Putamen (tissue), 1 donor: ENCODE measurements at places on chromosomes 16 and 17.

GRCh38 chr16:13049688-13050087, 148.3 kb downstream of the SHISA9 start:
- DNase-seq = no peak

DNA sequence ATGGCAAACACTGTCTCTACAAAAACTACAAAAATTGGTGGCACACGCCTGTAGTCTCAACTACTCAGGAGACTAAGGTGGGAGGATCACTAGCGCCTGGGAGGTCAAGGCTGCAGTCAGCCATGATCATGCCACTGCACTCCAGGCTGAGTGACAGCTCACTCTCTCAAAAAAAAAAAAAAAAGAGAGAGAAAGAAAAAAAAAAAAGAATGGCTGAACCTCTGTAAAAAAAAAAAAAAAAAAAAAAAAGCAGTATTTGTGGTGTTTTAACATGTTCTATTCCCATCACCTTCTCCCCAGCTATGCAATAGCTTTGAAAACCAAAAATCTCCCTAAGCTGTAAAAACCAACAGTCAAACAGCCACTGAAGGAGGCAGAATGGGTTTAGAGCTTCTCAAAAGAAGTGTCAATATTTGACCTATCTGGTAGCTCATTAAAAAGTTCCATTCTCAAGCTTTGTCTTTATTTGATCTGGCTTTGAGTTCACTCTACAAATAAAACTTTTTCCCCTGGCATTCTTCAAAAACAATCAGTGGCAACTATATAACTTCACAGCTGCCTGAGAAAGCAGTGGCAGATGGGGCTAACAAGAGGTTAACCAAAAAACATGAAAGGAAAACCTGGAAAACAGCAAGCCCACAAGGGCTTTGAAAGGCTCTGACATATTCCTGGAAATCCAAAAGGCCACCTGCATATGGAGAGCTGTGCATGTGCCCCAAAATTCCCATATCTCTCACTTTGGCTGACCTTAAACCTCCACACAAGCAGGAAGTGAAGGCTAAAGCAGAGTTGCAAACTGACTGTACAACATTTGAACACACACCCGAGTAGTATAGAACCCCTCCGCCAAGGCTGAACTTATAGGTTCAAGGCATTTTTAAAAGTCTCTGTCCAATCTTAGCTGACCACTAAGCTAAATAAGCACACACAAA, 36.0 kb downstream of the USP32 start:
- no peak for DNase-seq

DNA sequence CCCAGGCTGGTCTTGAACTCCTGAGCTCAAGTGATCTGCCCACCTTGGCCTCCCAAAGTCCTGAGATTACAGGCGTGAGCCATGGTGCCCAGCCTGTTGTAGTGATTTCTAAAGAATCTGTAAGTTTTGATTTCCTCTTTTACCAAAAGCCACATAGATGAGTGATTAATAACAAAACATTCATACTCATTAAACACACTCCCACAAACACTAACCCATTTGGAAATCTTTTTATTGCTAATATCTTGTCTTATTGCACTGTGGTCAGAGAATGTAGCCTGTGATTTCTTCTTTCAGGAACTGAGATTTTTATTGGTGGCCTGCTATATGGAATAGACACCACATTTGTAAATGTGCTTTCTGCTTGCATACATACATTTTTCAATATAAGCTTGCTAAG, 31.6 kb downstream of the MYH10 start:
- no peak for DNase-seq

- DNase-seq = peak; percentile 78
Observed at GRCh38 chr16:57372372-57373116, at the start of gene CX3CL1. CX3CL1 (plus strand) TSS chr16:57372490; CDS start chr16:57372569, 79 bp downstream.

DNA sequence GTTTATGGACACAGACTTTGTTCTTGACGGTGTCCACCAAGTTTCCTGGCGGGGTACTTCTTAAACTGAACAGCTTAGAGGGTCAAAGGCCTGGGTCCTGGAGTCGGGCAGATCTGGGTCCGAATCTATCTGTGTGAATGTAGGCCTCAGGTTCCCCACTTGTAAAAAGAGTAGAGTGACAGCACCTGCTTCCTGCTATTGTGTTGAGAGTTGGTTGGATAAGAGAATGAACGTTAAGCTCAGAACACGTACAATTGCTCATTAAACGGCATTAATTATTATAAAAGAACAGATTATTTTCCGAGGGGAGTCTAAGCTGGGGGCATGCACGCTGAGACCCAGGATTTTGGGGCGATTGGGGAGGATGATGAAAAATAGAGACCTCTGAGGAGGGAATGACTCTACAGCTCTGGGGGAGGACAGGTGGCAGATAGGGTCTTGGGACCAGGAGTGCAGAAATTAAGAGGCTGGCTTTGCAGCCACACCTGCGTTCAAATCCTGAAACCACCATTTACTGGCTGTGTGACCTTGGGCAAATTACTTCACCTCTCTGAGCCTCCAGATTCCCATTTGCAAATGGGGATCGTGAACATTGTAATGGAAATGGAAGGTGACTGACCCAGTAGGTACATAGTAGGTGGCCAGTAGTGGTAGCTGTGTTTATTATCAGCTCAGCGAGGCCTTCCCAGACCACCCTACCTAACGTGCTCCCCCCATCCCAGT, 862 bp downstream of the CLEC16A start:
- no peak for DNase-seq

DNA sequence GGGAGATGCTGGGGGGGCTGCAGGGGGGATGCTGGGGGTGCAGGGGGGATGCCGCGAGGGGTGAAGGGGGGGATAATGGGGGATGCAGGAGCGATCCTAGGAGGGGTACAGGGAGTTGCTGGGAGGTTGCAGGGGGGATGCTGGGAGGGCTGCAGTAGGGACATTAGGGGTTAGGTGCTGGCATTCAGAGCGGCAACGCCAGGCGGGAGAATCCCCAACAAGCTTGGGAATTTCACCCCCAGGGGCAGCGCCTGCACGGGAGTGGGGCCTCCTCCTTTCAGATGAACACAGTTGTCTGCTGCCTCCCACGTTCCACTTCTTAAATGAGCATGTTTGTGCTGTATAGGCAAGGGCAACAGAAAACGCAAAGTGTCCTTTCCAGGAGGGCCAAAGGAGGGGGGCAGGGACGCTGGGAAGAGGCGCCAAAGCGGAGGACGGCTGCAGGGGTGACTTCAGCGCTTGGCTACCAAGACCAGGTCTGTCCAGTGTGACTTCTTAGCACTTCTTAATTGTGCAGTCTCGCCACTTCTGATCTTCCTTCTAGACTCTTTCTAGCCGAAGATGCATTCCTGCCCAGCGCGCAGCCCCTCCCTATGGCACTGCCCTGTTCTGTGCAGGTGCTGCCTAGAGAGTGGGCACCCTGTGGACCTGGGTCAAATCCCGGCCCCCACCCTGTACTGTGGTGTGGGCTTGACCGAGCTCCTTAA, 2.0 kb upstream of the SLC6A4 start:
- DNase-seq = no peak

DNA sequence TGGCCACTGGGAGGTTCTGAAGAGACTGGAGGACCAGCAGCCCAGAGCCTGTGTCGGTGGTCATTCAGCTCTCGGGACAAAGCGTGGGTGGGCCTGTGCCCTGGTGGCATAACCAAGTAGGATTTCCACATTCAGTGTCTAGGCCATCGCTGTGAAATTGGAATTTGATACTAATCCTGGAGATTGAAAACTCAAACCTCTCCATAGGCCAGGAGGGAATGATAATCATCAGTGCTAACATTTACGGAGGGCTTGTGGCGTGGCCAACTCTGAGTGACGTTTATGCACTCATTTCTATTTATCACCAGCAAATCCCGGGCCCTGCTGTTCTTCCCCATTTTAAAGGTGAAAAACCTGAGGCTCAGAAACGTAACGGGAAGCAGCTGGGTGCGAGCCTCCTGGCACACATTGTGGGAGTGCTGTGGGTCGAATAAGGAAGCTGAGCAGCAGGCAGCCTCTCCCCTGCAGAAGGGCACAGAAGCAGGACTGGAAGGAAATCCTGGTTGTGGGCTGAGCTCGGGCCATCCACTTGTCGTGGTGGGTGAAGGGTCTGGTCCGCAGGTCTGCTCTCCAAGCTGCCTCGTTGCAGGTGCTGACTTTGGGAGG, 33.1 kb downstream of the RAI1 start:
- no peak for DNase-seq

- no peak for DNase-seq
Observed at GRCh38 chr16:80319181-80319580, 221.6 kb upstream of the DYNLRB2 start.

GRCh38 chr16:68289202-68289601, 21.5 kb downstream of the SLC7A6OS start:
- no peak for DNase-seq

- no peak for DNase-seq
Observed at GRCh38 chr17:73939806-73940205, 263.7 kb upstream of the RPL38 start.

GRCh38 chr17:27481327-27481726, 25.1 kb downstream of the KSR1 start:
- no peak for DNase-seq

DNA sequence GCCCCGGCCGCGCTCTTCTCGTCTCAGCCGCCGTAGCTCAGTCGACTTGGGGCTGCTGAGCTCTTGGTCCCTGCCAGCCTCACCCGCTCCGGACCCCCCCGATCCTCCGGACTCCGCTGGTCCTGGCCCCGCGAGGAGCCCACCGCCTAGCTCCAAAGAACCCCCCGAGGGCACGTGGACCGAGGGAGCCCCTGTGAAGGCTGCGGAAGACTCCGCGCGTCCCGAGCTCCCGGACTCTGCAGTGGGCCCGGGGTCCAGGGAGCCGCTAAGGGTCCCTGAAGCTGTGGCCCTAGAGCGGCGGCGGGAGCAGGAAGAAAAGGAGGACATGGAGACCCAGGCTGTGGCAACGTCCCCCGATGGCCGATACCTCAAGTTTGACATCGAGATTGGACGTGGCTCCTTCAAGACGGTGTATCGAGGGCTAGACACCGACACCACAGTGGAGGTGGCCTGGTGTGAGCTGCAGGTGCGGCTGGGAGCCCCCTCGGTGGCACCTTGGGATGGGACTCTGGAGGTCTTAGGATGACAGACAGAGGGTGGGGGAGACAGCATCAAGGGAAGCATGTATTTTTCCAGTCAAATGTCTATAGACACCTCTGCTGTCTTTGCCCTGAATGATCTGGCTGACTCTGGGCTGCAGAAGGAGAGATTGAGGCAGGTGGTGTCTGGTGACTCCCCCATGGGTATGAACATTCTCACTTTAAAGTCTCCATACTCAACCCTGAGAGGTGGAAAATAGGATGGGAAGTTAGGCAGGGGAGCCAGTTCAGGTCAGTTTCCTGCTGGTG, 635 bp downstream of the WNK4 start:
- no peak for DNase-seq

DNA sequence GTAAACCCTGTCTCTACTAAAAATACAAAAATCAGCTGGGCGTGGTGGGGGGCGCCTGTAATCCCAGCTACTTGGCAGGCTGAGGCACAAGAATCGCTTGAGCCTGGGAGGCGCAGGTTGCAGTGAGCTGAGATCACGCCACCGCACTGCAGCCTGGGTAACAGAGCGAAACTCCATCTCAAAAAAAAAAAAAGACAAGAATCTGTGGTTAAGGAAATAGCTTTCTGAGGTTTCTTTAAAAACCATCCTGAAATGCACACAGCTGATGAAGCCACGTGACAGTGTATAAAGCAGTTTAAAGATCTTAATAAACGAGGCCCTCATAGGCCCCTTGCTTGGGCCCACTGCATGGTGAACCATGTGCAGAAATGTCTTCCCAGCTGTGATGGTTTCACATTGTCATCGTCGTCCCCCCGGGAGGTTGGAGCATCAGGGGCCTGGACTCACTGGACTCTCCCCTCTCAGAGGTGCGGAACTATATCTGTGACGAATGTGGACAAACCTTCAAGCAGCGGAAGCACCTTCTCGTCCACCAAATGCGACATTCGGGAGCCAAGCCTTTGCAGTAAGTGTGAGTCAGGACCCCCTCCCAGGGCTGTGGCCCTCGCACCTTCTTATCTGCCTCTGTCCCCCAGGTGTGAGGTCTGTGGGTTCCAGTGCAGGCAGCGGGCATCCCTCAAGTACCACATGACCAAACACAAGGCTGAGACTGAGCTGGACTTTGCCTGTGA, 16.2 kb downstream of the ZNF276 start:
- DNase-seq = no peak

DNA sequence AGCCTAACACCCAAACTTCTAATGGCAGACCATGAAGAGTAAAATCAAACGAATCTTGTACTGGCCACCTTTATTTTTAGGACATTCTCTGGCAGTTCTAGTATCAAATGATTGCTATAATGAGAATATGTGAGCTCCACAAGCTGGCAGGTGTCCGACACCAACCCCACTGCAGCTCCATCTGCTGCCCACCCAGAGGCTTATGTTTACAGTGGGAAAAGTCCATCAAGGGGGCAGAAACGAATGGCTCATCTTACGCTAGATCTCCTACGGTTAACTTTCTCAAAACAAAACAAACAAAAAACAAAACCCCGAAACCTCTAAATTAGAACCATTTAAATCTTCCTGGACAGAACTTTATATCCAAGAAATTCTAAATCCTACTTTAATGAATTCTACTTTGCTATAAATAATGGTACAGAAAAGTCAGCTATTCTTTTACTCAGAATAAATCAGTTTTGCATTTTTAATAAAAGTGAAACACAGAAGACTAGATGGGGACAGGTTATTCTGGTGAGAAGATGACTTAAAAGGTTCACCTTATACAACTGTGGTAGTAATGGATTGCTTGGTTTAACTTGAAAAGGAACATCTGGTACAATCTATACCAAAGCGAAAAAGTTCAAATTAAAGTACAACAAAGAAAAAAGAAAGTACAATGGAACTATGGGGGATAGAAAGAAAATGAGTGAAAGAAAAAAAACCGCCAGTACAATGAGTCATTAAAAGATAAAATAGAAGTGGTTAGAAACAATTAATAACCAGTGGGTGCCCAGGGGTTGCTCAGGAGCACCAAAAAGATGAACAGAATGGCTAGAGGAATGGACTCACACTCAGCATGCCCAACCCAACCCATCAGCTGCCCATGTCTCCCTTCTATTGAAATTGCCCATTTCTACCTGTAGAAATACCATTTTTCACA, 40.2 kb downstream of the GRB2 start:
- DNase-seq = no peak

GRCh38 chr16:67986949-67987348, 6.7 kb upstream of the DPEP3 start:
- DNase-seq = no peak

DNA sequence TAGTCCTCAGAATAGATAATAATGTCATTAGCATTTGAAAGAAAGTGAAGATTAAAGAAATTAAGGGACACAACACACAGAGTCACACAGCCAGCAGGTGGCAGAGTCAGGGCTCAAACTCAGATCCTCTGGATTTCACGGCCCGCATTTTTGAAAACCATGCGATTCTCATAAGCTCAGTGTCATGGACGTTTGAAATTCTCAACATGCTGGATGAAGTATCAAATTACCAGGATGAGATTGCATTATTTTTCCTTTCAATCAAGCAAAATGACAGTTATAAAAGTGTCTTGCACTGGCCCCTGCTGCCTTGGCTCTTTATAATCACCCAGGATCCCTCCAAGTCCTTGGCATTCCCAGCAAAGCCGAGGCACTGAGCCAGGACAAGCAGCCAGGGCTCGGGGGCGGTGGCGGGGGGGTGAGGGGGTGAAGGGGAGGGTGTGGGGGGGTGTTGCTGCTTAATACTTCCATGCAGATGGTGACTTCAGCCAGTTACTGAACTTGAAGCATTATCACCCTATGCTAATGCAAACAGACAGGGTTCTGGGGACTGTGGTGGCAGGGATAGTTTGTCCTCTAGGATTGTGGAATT, 6.6 kb upstream of the BMERB1 start:
- peak; percentile 56 for DNase-seq
